ENCODE measurements at places on chromosomes 2 and 18. TPM values are rescaled to one million over a fixed set of nuclear protein-coding genes. Genes with fewer than 3 reads are reported as not detected.

Gene TMEFF2
- total RNA-seq = 0.10 TPM

Gene SOWAHC
- total RNA-seq = 2.5 TPM

Gene LOXL3
- total RNA-seq = 2.6 TPM

Gene FAM124B
- 1.2 TPM for total RNA-seq

Gene ERMN
- total RNA-seq = not detected

Gene UPP2
- total RNA-seq = not detected

Gene SRD5A2
- not detected for total RNA-seq

Gene MC5R
- not detected for total RNA-seq

DNA sequence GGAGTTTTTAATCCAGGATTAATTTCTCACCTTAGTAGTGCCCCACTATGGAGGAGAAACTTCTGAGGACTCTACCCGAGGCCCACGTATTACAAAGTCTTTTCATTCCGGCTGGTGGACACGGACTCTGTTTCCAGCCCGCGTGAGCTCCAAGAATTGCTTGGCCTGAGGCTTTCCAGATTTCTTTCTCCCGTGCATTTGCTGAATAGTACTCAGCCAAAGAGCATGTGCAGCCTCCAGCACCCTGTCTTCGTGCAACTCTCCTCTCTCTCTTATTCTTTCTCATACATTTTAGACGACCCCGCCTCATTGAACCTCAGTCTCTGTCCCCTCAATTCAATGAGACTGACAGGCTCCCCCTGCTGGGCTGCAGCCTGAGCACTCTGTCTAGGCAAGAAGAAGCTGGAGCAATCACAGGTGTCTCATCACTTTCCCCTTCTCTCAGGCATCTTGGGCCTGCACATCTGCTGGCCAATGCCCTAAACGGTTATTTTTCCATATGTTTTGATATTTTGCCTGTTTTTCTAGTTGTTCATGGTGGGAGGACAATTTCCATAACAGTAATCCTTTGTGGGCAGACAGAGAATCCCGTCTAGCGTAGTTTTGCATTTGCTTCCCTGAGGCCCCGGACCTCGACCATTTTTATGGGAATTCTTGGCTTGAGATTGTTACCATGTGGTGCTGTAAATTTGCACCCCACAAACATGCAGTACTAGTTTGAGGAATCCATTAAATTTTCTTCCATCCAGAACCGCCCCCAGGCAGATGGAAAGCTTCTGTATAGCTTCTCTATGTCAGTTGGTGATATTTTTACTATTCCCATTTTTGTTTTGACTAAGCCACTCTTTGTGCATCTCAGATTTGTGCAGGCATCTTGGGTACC is 50.1 kb upstream of the LPIN2 start:
- DNase-seq = peak; percentile 81

- no peak for DNase-seq
Measured at GRCh38 chr2:173669271-173669853, 295.8 kb downstream of the SP3 start.

DNA sequence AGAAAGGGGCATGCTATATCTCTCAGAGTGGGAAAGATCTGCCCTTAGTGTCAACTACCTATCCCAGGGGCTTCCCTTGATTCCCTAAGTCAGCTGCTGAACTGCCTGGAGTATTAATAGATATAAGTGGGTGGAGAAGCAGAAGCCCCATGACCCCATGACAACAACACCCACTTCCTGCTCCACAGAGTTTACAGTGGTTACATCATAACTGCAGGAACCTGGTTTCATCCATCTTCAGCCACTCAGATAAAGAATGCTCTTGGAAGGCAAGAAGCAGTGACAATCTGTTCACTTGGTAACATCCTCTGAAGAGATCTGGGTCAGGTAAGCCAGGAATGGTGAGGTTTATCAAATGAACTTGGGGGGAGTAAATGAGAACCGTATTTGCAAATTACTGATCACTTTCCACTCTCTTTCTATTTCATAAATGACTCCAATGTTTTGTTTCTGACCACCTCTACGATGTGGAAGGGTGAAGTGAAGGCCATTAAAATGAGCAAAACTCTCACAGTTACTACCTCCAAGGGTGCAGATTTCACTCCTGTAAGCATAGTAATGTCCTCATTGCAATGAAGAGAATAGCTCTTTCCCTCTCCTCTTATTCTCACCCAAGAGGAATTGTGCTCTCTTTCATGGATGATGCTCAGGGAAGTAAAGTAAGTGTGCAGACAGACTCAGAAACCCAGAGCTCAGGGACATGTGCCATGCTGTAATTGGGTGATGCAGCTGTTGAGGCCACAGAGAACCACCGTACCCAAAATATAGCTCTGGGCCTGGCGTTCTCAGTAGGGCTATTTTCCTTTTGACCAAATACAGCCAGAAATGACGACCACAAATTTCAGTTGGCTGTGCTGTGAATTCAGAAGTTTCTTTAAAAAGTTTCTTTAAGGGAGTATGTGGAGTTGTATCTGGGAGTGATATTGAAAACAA is 192.8 kb upstream of the APCDD1 start:
- DNase-seq = no peak

GRCh38 chr18:37568671-37569070 is 3.1 kb upstream of the CELF4 start:
- no peak for DNase-seq

DNA sequence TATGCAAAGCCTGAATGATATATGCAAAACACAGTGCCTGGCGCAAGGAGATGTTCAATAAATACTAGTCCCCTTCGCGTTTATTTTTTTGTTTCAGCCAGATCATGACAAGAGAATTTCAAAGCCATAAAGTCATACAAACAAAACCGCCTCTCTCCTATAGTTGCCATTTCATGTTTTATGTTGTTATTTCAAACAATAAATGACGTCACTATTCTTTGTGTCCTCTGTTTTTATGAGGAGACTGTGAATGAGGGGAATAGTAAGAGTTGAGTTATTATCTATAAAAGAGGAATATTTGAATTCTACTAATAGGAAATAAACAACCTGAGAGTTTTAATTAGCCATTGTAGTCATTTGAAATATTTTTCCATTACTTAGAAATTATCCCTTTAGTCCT is 464.5 kb downstream of the THSD7B start:
- DNase-seq = no peak

- no peak for DNase-seq
Measured at GRCh38 chr2:133377021-133377481, 191.2 kb downstream of the NCKAP5 start.

GRCh38 chr2:13308989-13309388 is 592.3 kb downstream of the TRIB2 start:
- DNase-seq = no peak

DNA sequence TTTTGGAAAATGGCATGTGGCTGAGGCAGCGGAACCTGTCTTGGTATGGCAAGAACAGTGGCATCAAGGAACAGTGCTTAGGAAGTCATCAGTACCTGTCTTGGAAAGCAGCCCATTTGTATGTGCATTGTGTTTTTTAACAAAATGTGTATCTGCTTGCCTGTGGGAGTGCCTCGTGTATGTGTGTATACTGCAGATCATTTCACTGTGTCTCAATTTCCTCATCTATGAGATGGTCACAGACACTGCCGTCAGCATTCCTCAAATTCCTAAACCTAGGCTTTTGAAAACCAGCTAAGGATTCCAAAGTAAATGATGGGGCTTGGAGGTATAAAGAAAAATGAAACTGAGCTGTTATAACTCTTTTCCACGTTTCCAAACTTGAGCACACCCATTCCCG is 441.3 kb downstream of the RND3 start:
- DNase-seq = no peak

DNA sequence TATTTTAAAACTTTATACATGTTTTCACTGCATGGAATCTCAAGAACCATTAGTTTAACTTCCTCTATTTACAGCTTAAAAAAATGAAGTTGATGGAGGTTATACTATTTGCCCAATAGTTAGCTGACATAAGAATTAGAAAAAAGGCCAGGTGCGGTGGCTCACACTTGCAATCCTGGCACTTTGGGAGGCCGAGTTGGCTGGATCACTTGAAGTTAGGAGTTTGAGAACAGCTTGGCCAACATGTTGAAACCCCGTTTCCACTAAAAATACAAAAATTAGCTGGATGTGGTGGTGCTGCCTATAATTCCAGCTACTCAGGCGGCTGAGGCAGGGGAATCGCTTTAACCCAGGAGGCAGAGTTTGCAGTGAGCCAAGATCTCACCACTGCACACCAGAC is 125.1 kb upstream of the CDH19 start:
- peak; percentile 54 for DNase-seq

DNA sequence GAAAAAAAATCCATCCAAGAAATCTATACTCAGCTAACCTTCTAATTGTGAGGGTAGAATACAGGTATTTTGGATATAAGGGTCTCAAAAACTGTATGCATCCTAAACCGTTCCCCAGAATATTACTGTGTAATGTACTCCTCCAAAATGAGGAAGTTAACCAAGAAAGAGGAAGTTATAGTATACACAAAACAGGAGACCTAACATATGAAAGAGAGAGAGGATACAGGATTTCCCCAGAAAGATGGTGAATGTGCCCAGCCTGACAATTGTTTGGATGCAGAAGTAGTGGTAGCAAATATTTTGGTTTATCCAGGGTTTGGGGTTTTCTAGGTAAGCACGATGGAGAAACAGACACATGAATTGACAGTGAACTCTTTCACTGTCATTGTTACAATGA is 50.6 kb downstream of the GALNT3 start:
- DNase-seq = no peak

- no peak for DNase-seq
Measured at GRCh38 chr2:23705771-23706612, 220.9 kb downstream of the ATAD2B start.

DNA sequence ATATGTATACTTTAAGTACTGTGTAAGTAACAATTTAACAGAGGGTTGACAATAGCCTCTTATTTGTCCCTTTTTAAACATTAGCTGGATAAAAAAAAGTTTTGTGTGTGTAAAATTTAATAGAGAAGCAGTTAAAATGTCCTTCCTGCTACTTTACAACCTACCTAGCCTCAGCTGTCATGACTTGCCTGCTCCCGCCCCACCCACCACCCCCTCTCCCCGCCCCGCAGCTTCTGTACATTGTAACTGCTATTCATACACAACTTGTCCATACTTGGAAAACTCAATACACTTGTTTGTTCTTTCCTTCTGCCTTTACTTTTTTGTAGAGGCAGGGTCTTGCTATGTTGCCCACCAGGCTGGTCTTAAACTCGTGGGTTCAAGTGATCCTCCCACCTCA is 19.5 kb downstream of the RELCH start:
- no peak for DNase-seq

GRCh38 chr18:72075040-72075439 is 469.1 kb downstream of the CBLN2 start:
- no peak for DNase-seq
